Retina (tissue), 1 donor: ENCODE measurements at places on chromosomes 6 and 20.

- no peak for DNase-seq
Measured at GRCh38 chr6:90694802-90695201, 107.9 kb upstream of the MAP3K7 start.

DNA sequence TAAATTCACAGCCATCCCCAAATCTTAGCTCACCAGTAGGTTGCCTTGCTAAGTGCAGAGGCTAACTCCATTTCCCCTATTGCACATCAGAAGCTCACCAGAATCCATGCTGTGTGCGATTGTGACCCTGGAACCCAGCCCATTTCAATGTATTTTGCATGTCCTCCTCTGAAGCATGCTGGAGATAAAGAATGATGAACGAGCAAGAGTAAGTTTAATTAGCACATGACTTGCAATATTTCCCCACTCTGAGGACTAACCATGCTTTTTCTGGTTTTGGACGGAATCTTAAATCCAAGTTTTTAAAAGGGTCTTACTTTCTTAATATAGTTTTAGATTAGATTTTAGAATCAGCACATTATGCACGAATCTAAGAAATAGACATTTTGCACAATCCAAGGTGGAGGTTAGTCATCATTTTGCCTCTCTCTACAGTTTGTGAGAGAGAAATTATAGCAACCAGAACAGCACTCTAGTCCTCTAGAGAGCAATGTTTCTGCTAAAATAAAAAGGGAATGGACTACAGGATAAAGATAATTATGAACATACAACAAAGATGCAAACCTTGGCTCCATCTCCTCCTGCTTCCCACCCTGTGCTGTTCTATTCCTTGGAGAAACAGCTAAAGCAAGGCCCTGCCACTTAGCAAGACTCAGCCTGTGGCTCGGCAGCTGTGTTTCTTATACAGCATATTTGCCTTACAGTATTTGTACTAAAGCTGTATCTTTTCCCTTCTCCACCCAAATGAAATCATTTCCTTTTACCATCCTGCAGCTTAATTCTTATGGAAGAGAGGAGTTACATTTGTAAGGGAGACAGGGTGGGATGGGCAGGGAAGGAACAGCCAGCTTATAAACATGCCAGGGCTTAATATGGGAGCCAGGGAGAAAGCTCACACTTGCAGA, 24.9 kb upstream of the LAMA4 start:
- peak; percentile 37 for DNase-seq

GRCh38 chr20:1119128-1119505, 715 bp downstream of the PSMF1 start:
- no peak for DNase-seq

DNA sequence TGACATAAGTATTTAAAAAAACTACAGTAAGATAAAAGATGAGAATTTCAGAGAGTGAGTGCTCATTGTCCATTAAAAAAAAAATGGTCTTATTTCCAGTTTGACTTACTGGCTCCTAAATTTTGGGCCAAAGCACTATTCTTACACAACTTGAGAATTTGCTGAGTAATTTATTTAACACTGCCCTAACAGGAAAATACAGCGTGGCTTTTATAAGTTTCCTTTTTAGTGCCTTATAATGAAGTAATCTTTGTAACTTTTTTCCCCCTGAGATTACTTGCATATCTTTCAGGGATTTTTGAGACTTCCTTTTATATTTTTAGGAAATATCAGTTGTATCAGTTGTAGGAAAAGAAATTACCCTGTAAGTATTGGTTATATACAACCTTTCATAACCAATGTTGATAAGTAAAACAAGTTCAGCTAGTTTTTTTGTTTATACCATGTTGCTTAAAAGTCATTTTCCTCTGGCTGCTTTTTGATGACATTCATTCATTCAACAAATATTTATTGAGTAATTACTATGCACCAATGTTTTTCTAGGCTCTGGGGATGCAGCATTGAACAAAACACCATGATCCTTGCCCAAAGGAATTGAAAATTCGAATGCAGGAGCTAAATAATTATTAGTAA, 106.4 kb upstream of the SGK1 start:
- no peak for DNase-seq
